Neural crest cell (in vitro differentiated cells): ENCODE measurements at places on chromosomes 12 and 14. TPM values are rescaled to one million over a fixed set of nuclear protein-coding genes. Genes with fewer than 3 reads are reported as not detected.
A peak's percentile ranks its signal among the peaks of the same experiment; 100 is the strongest.

DNA sequence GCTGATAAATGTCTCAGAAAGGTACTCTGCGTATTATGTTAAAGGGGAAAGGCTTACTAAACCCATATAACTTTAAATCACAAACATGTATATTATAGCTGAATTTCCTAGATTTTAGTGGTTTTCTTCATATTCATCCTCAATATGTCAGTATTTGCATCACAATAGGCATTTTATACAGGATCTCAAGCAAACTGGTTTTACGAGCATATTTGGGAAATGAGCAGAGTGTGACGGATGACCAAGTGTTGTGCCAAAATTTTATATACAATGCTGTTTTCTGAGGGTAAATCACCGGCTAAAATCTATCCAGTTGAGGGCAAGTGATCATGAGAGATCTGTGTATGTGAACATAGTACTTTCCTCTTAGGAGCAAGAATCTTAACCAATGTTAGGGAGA, 8.4 kb downstream of the CPM start:
- no peak for DNase-seq

- DNase-seq, result no peak
Observed at GRCh38 chr12:4370265-4370664, 9.2 kb downstream of the FGF23 start.

DNA sequence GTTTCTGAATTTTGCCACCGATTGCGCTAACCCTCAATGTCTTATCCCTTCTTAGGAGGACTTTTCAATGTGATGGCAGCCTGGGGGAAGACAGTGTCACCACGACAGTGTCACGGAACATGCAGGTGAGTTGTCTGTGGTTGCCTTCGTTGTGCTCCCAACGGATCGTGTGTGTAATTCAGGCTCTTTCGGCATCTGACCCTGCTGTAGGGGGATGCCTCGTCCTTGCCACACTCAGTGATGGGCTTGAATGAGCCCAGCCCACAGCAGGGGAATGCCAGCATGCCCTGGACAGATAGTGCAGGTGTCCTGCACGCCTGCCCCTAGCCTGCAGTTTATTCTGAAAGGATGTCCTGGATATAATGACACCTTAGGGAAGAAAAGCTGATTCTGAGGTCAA, 123.8 kb upstream of the RTL1 start:
- no peak for DNase-seq

DNA sequence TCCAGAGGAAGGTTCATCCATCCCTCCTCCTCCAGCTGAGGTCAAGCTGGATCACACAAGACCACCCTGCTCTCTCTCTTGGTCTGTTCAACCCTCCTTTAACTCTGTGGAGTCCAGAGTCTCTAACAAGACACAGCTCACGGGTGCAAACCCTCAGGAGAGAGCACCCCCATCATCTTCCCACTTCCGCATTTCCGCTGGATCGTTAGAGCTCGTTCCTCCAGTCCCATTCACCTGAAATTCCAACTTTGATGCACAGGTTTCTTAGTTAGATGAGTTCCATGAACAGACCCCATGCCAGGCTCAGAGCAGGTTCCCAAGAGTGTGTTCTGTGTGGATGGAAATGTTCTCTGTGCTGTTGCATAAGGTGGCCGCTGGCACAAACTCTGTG, 44.5 kb upstream of the P2RX7 start:
- no peak for DNase-seq

DNA sequence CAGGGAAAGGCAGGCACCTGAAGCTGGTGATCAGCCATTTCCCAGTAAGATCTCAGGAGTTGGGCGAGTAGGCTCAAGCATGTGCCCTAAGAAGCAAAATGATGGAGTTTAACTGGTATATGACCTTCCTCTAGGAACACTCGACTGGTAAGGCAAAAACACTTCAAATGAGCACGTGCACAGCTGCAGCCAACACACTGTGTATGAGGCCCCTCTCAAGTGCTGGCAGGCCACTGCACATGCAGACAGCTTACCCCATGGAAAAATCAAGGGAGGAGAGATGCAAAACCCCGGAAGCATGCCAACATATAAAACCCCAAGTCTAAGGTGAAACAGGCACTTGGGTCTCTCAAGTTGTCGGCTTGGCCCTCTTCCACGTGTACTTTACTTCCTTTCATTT, 39.2 kb downstream of the TTLL5 start:
- DNase-seq, result no peak

- DNase-seq, result no peak
Observed at GRCh38 chr12:49170924-49171323, 18.0 kb downstream of the TUBA1A start.

DNA sequence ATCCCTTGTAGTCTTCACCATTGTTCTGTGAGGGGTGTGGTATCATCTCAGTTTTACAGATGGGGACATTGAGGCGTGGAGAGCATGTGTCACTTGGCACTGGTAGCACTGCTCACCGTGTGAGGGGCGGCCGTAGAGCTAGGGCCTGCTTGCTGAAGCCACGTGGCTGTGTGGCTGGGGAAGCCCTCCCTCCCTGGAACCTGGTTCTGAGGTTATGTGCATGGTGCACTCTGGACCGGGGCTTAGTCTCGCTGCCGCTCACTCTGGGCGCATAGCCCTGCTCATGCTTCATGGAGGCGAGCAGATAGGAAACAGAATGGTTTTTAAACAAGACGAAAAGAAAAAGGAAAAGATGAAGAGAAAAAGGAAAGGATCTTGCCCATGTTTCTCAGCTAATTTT, 46.1 kb downstream of the CACNA1C start:
- DNase-seq, result no peak

DNA sequence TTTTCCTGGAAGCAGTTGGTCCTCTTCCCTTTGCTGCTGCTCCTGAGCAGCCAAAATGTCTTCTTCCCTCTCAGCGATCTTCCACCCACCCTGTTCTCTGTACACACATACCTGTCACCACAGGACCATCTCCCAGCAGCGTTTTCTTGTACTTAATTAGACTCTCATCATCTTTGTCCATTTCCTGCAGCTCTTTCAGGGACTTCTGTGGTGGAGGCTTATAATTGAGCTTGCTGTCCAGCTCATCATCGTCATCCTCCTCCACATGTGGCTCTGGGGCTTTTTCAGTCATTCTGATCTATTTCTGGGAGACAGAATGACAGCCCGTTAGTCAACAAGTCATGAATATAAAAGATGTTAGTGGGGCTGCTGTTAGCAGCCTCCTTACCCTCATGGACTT, 11.0 kb downstream of the ARHGDIB start:
- DNase-seq, result no peak

- DNase-seq, result no peak
Observed at GRCh38 chr12:122966743-122967550, 684 bp upstream of the ABCB9 start.

- no peak for DNase-seq
Observed at GRCh38 chr14:37082449-37082848, 90.0 kb downstream of the SLC25A21 start.

DNA sequence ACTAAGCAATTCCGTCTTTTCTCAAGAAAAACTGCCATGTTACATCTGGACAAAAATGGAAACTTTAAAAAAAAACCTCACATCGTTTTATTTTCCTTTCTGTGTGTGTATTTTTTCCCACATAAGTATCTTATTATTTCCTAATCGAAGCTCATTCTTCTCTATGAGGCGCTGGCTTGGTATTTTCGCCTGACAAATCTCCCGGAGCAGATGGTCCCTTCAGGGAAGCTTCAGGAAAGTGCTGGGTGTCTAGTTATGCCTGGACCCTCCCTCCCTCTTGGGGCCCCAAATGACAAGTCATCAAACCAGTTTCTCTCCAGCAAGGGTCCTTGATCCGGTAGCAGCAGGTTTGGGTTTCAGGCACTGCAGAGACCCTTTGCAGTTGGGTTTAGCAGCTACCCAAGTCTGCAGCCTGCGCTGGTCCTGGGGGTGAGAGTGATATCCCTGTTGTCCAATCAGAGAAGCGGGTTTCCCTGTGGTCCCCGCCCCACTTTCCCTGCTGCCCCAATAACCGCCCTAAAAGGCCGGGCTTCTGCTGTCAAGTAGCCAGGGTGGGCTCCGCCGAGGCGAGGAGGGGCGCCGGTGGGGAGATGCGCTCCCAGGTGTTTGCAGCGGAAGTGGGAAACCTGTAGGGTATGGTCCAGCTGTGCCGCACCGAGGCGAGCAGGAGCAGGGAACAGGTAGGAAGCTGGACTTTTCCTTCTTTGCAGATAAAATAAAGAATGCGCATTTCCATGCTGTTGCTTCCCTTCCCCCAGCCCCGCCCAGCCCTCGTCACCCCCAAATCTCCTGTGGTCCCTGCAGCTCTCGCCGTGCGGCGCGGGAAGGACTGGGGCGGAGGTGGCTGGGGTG, at the start of gene CNTN1:
Gene CNTN1, plus strand, starts transcription at position 527 of the 852 bp plus-strand sequence.
- peak; percentile 74 for DNase-seq

Gene GLIPR1L2
- total RNA-seq, result 0.40 and 0.98 TPM in 2 replicates

Gene GUCY2C
- total RNA-seq, result not detected in 2 replicates

Gene SPATS2
- 45.2 and 45.7 TPM in 2 replicates for total RNA-seq

Gene PARPBP
- 30.6 and 31.9 TPM in 2 replicates for total RNA-seq

Gene DBX2
- total RNA-seq, result not detected in 2 replicates
